ENCODE measurements at places on chromosomes 5 and 9. TPM values are rescaled to one million over a fixed set of nuclear protein-coding genes. Genes with fewer than 3 reads are reported as not detected.

The UNC5A gene
- total RNA-seq: 0.21 TPM

The MYOZ3 gene
- 0.92 TPM for total RNA-seq

The HK3 gene
- total RNA-seq: 61.2 TPM

The FGFR4 gene
- total RNA-seq: 59.7 TPM

The SPINK6 gene
- not detected for total RNA-seq

The IGIP gene
- total RNA-seq: 17.7 TPM

The UBAP2 gene
- total RNA-seq: 33.3 TPM

The WNT8A gene
- total RNA-seq: not detected

The FBP2 gene
- not detected for total RNA-seq

GRCh38 chr5:107604990-107605389 is 65.7 kb downstream of the EFNA5 start:
- no peak for DNase-seq

GRCh38 chr5:180366326-180366725 is 13.2 kb upstream of the GFPT2 start:
- no peak for DNase-seq

GRCh38 chr5:88707216-88707965 is 175.6 kb downstream of the MEF2C start:
- DNase-seq: no peak

- DNase-seq: no peak
These were observed 270.1 kb downstream of the HSPA4 start for GRCh38 chr5:133321833-133322420.

DNA sequence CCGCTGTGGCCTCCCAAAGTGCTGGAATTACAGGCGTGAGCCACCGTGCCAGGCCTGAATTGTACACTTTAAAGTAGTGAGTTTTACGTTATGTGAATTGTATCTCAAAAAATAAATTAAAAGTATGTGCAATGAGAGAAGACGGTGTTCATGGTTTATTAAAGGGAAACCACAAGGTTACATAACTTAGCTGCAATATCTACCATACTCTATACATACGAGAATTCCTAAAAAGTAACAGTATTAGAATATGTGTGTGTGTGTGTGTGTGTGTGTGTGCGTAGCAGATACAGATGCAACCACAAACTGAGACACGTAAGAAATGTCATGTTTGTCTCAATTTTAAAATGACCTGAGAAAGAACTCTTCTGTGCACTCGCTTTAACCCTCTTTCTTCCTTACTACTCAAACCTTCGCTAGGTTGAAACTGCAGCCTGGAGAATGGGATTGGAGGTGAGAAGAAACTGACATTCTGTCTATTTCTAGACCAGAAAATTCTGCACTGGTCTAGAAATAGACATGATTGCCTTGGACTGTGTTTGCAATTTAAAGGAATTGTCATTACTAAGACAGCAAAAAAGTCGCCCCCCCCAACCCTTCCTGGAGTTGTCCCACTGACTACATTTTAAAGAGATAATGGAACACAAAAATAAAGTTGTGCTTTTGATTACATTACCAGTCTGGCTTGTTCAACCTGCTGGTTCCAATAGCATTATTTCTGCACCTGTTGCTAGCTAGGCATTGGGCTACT is 167.0 kb downstream of the RGS3 start:
- no peak for DNase-seq

DNA sequence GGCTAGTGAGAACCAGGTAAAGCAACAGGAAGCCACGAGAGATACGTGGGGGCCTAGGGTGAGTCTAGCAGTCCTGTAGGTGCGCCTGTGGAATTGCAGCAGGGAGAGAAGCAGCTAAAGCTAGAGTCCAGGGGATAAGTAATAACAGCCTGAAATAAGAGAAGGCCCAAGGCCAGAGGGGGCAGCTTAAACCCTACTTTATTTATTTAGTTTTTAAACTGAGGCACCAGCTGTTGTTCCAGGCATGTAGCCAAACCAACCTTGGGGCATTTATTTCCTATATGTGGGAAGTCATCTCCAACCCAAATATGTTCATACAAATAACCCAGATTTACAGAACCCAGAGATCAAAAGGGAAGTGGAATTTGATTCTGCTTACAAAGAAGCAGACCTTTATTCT is 93.5 kb downstream of the GLDC start:
- no peak for DNase-seq

GRCh38 chr9:112586599-112587155 is 100.0 kb downstream of the KIAA1958 start:
- no peak for DNase-seq

GRCh38 chr5:9954869-9955268 is 294.8 kb downstream of the ATPSCKMT start:
- no peak for DNase-seq

DNA sequence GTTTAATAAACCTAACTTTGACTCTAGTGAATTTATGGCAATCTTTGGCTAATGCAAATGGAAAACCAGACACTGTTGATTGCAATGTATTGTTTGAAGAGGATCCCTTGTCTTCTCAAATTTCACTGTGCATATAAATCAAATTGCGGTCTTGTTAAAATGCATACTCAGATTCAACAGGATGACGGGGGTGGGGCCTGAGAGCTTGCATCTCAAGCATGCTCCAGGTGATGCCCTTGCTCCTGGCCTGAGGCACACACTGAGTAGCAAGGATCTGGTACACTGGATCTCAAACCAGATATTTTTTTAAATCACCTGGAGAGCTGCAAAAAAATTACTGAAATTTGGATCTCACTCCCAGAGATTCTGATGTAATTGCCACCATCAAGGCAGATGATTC is 463.7 kb downstream of the DNAH5 start:
- DNase-seq: no peak

DNA sequence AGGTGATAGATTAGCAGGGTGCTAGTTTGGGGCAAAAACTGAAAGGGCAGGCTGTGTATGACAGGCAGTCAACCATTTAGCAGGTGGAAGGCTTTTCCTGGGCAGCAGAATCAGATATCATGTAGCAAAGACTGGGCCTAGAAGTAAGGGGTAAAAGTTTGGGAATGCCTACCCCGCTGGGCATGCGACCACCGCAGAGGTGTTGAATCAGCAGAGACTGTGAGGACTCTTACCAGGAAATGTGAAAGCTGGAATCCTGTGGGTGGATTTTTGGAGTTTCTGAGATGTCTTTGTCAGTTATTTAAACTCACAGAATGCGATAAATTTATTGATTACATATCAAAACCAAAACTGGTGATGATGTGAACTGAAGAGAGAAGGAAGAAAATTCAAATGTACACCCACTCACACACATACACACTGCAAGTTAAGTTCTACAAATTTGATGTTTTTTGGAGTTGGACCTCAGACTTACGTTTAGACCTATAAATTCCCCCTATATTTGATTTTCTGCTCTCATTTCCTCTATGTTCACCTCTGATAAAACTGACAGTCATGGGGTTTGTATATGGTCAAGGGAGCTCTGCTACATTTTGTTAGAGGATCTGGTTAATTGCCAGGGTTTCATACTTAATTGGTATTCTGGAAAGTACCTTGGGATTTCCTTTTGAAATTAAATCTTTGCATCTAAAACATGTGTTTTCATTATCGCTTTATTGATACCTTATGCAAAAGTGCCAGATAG is 333.6 kb downstream of the CSNK1G3 start:
- no peak for DNase-seq

DNA sequence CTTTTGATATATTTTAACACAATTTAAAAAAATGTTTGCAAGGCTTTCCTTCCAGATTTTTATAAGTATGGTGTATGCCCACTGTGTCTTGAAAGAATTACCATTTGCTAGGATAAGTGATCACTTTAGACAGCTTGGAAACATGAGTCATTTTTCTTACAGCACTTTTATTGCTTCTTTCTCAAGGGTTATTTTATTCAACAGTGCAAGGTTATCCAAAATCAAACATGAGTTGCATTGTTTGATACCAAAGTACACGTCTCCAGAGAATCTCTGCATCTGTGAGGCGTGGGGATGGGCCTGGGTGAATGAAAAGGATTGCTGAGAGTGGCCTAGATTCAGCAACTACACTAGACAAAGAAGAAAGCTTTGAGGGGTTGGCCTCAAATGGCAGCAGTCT is 329.6 kb downstream of the ADAMTS6 start:
- DNase-seq: no peak

GRCh38 chr5:159409801-159410200 is 79.5 kb upstream of the IL12B start:
- no peak for DNase-seq

- DNase-seq: no peak
These were observed 2148.9 kb upstream of the ACO1 start for GRCh38 chr9:30235564-30235963.

DNA sequence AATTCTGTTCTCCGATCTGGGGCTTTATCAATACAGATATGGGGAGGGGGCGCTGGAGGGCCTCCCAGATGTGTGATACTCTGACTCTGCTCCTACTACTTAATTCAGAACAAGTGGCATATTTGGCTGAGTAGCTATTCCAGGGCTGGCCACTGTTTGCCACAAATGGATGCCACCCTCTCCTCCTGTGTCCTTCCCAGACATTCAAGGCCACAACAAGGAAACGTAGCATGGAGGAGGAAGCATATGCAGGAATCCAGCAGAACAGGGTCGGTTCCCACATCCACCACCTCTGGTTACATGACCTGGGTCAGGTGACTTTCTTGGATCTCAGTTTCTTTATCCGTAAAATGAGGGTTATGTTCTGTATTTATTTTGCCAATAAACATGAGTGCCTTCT is 131.0 kb downstream of the GOLPH3 start:
- DNase-seq: no peak
